ENCODE measurements at places on chromosomes 2 and 18.

GRCh38 chr2:53432936-53433335 lies 334.7 kb upstream of the CHAC2 start:
- DNase-seq: no peak

DNA sequence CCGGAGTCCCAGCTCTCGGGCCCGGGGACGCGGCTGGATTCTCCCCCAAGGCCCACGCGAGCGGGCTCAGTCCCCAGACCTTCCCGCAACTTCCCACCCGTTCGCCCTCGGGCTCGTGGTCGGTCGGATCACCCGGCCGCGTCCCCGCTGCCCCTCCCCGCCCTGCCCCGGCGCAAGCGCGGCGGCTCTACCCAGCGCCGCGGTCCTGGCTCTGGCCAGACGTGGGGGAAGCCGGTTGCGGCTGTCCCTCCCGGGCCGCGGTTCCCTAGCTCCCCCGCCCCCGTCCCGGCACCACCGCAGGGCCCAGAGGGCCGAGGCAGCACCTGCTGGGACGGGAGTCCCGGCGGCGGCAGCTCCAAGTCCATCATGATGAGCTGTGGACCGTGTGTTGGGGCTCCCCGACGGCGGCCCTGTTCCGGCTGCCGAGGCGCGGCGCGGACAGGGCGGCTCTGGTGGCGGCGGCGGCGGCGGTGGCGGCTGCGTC lies 276 bp downstream of the NFE2L2 start:
- DNase-seq: peak; percentile 54

DNA sequence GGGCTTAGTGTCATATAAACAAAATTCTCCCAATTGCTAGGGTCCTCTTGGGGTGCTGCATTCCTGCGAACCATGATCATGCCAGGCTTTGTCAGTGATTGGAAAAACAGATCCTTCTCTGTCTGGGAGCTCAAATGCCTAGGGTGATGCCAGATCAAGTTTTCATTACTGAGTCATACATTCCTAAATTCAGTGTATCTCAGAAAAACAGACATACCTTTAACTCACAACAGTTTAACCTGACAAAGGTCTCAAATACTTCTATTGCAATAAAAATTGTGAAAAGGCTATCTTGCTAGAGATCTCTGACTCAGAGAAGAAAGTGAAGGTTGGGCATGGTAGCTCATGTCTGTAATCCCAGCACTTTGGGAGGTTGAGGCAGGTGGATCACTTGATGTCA lies 86.9 kb downstream of the SH3YL1 start:
- DNase-seq: no peak

GRCh38 chr2:68447118-68447517 lies 20.0 kb downstream of the FBXO48 start:
- DNase-seq: no peak

- DNase-seq: no peak
Observed at GRCh38 chr18:57576316-57576715, 10.2 kb downstream of the FECH start.

DNA sequence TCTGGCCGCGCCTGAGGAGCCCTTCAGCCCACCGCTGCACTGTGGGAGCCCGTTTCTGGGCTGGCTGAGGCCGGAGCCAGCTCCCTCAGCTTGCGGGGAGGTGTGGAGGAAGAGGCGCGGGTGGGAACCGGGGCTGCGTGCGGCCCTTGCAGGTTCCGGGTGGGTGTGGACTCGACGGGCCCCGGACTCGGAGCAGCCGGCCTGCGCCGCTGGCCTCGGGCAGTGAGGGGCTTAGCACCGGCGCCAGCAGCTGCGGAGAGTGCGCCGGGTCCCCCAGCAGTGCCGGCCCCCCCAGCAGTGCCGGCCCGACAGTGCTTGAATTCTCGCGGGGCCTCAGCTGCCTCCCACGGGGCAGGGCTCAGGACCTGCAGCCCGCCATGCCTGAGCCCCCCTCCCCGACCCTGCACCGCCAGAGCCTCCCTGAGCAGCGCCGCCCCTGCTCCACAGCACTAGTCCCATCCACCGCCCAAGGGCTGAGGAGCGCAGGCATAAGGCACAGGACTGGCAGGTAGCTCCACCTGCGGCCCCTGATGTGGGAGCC lies 534.2 kb downstream of the ZNF804A start:
- DNase-seq: no peak

DNA sequence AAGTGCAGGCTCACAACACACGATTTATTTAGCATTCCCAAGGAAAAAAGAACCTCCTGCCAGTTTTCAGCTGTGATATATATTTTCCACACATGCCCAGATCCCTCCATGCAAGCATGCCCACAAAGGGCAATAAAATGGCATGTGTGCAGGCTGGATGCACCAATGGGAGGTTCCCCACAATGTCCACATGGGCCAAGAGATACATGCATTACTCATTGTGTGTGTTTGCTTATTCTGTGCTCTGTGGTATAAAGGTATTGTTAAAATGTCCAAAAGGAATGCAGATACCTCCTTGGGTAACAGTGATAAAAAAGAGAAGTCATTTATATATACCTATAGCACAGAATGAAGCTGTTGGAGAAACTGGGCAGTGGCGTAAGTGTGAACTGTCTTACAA lies 207.4 kb downstream of the FHOD3 start:
- no peak for DNase-seq

DNA sequence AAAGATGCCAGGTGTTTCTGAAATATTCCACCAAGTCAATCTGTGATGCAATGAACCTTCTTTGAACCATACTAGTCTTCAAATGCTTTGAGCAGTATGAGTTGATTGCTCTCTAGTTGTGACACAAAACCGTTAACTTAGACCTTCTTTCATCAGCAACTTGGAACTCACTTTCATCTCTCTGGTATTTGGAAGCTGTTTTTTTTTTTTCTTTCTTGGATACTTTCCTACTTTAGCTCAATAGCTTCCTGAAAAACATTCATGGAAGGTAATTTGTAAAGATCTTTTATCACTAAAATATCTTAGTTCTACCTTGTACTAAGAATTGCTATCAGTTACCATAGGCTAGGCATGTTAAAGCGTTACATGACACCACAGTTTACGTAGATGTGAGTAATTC lies 1071.9 kb upstream of the CHAC2 start:
- peak; percentile 23 for DNase-seq

- peak; percentile 65 for DNase-seq
Observed at GRCh38 chr18:3703732-3704176, 253.8 kb downstream of the TGIF1 start.

DNA sequence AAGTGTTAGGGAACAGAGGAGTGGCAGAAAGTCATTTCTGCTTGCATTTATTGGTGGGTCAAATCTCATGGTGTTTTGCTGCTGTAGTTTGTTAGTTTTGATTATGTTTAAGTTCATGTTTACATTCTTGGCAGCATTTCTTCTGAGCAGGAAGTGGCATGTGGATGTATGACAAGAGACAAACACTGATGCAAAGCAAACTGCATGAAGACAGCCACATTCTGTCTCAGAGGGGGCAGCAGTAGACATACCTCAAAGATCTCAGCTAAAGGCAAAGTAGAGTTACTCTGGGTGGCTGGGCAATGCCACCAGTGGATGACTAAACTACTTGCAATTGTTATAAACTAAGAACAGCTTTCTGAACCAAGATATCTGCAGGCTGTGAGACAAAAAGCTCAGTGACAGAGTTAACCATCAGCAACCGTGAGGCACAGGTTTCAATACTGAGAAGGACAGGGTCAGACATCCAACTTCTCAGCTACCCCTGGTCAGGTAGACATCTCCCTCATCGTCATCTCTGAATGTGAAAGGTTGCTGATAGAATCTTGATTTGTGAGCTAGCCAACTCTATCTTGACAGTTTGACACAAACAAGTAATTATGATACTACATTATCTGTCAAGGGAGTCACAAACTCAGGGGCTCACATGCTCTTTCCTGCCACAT lies 16.4 kb downstream of the GALNT3 start:
- no peak for DNase-seq

GRCh38 chr2:128402911-128403670 lies 84.4 kb upstream of the HS6ST1 start:
- no peak for DNase-seq

DNA sequence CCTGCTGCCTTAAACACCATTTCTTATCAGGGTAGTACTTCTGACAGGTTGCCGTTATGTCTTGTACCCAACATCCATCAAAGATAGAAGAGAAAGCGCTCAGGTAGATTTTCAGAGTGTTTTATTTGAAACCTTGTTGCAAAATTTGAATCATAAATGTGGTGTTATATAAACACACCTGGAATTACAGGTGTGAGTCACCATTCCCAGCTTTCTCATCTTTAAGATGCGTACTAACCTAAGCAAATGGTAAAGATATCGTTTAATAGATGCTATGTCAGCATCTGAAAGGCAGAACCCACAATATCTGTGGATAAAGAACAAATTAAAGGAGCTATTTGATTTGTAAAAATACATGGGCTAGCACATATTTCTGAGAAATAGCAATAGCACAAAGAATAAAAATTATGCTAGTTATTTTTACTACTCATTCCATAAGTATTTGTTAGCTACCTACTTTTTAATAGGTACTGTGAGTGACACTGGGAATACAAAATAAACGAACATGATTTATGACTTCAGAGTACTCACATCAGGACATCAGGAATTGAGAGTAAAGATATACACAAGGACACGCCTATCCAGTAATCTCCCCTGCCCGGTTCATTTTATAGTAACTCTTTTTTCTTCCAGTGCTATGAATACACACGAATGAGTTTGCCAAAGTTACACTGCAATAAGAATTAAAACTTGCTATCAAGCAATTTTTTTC lies 193.8 kb downstream of the RBM43 start:
- no peak for DNase-seq

GRCh38 chr18:48035556-48035860 lies 105.0 kb upstream of the SMAD2 start:
- DNase-seq: no peak

- no peak for DNase-seq
Observed at GRCh38 chr2:109387221-109387735, 226.5 kb downstream of the SEPTIN10 start.

GRCh38 chr2:240956171-240956934 lies 42.1 kb upstream of the SNED1 start:
- no peak for DNase-seq

DNA sequence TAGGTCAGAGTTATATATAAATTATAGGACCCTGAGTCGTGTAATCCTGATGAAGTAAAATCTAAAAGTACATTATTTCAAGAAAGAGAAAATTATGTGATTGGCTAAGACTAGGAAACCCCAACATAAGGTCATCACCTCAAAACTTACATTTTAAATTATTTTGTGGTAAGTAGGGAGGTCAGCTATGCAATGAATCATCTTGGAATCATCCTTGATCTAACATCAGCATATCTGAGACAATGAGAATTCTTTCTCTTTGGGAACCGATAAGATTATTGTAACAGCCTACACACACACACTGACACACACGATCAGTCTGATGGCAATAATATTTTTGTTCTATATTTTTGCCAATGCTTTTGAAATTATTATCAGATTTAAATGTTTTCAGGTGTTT lies 904.8 kb upstream of the CHAC2 start:
- DNase-seq: peak; percentile 90
